Stimulated activated CD8-positive, alpha-beta memory T cell treated with anti-CD3 and anti-CD28 coated beads, Interleukin-15, amount 100 ng/mL, for 4 hours (primary cell): ENCODE measurements at places on chromosomes 11 and 22.

DNA sequence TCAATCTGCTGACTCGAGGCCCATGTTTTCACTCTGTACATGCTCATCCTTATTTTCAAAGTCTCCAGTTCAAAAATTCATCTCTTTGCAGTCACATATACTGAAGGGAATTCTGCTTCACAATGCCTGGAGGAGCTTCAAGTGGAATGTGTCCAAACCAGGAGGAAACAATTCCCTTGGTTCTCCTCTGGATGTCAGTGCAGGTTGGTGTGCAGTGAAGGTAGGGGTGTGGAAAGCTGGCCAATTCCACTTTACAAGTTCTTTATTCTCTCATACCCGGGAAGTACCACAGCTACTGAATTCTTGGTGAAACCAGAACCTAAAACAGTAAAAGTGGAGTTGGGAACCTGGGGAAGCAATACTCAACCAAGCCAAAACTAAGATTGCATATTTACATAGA, 57.3 kb downstream of the BDNF start:
- DNase-seq, result no peak

- DNase-seq, result no peak
These were observed 200.2 kb downstream of the PGR start for GRCh38 chr11:100929377-100929776.

DNA sequence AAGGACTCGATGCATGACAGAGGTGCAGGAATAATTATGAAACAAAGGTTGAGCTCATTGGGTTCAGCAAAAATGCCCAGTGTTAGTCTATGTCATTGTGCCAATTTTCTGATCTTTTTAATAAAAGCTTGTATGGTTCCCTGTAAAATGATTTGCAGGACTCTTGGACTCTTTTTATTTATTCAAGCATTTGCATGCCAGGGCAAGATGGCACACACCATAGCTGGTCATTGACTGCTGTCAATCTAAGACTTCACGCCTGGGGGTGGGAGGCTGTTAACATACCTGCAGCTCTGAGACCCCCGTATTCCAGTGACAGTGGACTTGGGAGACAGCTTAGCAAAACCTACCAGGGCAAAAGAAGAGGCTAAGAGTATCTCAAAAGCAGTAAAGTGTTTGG, 32.0 kb upstream of the ANO1 start:
- no peak for DNase-seq

DNA sequence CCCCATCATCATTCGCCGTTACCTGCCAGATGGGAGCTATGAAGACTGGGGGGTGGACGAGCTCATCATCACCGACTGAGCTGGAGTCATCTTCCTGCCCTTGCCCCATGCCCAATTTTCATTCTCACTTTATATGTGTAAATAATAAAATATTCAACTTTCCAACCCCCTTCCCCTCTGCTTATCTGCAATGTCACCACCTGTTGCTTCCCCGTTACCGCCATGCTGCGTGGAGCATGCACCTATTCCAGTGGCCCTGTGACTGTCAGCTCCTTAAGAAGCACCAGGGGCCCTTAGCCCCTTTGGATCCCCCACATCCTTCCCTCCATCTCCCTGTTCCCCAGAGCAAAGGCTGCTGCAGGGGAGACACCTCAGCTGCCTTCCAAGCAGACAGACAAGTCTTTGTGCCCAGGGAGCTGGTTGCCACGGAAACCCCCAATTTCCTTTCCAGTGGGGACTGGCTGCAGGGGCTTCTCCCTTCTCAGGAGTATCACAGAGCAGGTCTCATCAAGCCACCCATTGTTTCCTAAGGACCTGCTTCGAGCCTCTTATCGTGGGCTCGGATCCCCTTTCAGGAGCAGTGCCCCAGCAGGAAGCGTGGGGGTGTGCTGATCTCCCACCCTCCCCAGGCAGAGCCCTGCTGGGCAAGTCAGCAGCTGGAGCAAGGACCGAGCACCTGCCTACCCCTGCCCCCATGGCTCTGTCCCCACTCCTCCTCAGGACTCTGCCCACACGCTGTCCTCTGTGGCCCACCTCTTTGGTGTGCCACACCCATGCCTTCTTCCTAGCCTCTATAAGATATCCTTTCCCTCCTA, 14.3 kb downstream of the POLR2F start:
- no peak for DNase-seq

- DNase-seq, result no peak
These were observed 10.3 kb downstream of the LTO1 start for GRCh38 chr11:69664901-69665300.

DNA sequence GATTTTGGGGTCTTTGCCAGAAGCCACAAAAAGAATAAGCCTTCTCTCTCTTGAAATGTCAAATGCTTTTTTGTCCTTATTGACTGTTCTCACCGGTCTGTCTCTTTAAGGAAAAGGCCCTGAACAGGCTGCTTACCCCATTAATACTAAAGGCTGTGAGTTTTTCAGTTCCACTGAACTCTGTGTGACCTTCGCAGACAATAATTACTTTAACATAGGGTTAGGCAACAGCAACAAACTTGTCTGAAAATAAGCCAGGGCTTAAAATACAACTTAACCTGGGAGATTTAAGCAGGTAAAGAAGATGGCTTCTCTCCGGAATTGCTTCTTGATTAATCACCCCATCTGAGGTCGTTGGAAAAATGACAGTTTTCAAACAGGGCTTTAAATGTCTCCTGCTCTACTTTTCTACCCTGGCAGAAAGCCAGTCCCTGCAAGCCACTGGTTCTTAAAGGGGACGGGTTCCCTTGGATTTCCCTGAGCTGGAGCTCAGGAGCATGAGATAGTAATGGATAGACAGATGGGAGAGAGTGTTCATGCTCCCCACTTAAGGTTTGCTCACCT, 69.4 kb downstream of the ARL14EP start:
- DNase-seq, result no peak

- no peak for DNase-seq
These were observed 93.4 kb upstream of the BIRC3 start for GRCh38 chr11:102223859-102224258.

DNA sequence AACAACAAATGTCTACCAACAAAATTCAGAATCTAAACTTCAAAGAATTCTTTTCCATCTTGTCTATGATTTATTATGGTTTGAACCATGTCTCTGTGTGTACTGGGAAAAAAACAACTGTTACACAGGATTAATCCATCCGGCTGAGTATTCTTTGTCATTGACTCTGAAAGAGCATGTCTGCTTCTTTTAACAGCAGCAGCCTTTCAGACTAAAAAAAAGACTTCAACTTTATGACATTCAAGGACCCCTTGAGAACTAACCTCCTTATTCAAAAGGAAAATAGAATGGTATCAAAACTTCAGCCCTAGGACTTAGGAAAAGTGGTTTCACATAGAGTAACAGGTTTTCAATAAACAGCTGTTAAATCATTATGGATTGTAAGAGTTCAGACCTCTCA, 79.9 kb downstream of the MRTFA start:
- DNase-seq, result no peak

DNA sequence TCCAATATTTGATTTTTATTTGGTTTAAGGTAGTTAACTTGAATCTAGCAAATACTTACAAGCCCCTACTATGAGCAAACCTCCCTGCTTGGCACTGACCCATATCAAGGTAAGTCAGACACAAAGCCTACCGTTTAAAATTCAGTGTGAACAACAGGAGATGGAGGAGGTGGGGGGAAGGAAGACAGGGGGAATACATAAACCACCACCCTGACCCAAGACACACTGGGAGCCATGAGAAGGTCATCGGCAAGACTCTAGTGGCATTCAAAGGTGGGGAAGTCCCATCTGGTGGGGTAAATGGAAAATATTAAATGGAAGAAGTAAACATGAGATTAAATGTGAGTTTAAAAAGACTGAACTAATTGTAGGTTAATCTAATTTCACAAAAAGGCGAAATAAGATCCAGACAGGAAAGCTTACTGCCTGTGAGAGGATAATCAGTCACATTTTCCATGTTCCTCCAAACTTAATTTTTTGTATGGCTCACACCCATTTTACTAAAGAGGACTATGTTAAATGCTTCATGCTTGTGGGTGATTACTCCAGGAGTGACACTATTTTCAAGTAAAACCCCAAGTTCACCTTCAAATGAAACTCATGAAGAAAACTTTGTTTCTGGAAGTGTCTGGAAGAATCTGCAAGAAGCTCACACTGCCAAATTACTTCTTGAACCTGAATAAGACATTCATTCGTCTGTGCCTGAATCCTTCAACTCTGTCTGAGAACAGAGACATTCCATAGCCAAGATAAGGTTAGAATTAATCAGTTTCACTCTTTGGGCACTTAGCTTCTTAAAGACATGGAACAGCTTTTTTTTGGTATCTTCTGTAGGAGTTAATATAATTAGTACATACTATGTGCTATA, 51.7 kb downstream of the PITPNB start:
- no peak for DNase-seq

GRCh38 chr11:130827451-130828377, 88.6 kb downstream of the SNX19 start:
- no peak for DNase-seq

- DNase-seq, result no peak
These were observed 54.6 kb downstream of the GRIK4 start for GRCh38 chr11:120566176-120566575.

- no peak for DNase-seq
These were observed 27.8 kb downstream of the MYH9 start for GRCh38 chr22:36360011-36360410.

DNA sequence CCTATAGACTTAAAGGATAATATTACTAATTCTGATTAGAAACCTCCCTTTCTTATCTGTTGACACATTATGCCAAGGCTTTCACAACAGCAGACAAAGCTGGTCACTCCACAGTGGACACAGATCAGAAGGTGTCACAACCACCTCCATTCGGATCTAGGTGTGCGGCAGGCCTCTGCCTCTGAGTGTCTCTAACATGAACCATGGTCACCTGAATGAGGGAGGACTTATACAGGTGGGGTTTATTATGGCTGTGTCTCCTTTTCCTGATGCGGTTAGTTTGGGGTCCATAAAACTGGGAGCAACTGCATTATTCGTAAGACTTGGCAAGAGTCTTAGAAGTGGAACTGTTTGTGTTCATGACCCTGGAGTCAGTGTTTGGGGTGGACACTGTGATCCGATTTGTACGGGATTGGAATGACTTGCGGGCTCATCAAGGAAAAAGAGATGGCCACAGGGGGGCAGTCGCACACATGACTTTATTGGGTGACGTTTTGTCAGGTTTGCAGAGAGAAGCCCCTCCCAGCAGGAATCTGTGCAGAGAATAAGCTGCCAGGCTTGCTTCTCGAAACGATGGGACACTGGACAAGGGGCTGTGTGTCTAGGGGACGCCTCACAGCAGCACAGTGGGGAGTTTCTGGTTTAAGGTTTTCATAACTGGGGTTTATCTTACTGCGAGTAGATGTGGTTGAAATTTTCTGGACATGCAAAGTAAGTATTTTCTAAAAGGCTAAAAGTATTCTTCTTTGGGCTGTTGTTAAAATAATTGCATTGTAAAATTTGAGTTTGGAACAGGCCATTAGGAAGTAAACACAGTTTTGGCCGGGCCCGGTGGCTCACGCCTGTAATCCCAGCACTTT, 90.6 kb downstream of the GAB4 start:
- peak; percentile 5 for DNase-seq

DNA sequence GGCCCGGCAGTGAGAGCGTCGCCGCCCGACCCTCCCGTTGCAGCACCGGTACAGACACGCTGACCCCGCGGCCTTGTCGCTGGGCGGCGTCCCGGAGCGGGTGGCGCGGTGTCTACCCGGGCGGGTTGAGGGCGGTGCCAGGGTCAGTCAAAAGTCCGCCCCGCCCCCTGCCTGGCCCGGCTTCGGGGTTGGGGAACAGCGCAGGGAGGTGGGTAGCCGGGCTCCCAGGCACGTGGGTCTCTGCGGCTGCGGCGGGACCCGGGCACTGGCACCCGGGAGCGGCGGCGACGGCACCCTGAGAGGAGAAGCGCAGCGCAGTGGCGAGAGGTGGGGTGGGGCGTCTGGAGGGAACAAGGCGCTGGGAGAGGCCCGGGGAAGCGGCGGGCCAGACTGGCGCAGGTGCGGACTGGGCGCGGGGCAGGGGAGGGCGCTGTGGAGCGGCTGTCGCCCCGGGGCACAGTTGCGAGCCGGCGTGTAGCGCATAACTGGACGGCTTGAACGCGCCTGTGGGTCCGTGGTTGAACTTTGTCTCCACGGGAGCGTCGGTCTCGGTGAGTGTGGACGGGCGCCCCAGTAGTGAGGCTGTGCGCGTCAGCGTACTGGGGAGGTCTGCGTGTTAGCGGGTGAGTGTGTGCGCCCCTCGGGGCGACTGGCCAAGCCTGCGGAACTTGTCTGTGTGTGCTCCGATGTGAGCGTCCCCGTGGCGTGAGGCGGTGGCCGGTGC, at the start of gene P2RY2:
Gene P2RY2, plus strand, starts transcription at position 176 of the 724 bp plus-strand sequence. CDS start 15,879 bp downstream, outside the sequence.
- peak; percentile 13 for DNase-seq

- no peak for DNase-seq
These were observed 3.1 kb downstream of the ARHGAP1 start for GRCh38 chr11:46697303-46697702.

- DNase-seq, result no peak
These were observed 12.2 kb upstream of the CDC42BPG start for GRCh38 chr11:64856382-64857227.

- DNase-seq, result no peak
These were observed 11.3 kb downstream of the DHCR7 start for GRCh38 chr11:71436861-71437260.

GRCh38 chr11:35250621-35251020, 111.7 kb downstream of the CD44 start:
- DNase-seq, result no peak

- DNase-seq, result no peak
These were observed 56.3 kb upstream of the PLET1 start for GRCh38 chr11:112316971-112317370.

DNA sequence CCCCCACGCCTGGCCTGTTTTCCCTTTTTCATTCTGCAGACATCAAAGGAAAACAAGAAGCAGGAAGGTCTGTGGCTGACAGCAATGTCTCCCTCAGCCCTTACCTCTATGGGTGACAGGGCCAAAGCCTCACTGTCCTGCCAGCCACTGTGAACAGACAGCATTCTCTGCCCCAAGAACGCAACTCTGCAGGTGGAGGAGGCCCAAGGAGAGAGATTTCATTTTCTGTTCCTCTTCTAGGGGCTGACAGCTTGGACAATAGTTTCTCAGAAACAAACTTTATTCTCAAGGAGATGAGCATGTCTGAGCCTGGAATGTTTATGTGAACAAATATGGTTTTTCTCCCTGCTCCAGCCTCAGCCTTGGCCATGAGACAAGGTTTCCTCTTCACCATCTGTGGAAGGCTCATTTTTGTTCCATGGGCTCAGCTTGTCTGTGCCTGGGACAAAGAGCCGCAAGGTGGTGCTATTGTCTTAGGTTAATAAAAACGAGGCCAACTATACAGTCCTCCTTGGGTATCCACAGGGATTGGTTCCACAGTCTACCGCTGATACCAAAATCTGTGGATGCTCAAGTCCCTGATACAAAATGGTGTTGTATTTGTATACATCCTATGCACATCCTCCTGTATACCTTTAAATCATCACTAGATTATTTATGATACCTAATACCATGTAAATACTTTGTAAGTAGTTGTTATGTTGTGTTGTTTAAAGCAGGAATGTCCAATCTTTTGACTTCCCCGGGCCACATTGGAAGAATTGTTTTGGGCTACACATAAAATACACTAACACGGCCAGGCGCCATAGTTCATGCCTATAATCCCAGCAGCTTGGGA, 5.8 kb downstream of the PIWIL3 start:
- no peak for DNase-seq

- no peak for DNase-seq
These were observed 36.2 kb upstream of the HEPHL1 start for GRCh38 chr11:93984936-93985335.
